ENCODE measurements at places on chromosomes 2 and 18.

DNA sequence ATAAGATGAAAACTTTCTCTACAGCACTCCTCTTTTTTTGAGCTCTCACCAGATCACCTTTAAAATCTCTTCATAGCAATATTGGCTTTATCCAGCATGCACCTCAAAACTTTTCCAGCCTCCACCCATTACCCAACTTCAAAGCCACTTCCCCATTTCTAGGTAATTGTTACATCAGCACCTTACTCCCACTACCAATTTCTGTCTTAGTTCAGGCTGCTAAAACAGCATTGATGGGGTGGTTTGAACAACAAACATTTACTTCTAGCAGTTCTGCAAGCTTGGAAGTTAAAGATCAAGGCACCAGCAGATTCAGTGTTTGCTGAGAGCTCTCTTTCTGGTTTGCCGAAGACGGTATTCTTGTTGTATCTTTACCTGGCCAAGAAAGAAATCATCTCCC lies 114.0 kb upstream of the SLC39A10 start:
- no peak for DNase-seq

DNA sequence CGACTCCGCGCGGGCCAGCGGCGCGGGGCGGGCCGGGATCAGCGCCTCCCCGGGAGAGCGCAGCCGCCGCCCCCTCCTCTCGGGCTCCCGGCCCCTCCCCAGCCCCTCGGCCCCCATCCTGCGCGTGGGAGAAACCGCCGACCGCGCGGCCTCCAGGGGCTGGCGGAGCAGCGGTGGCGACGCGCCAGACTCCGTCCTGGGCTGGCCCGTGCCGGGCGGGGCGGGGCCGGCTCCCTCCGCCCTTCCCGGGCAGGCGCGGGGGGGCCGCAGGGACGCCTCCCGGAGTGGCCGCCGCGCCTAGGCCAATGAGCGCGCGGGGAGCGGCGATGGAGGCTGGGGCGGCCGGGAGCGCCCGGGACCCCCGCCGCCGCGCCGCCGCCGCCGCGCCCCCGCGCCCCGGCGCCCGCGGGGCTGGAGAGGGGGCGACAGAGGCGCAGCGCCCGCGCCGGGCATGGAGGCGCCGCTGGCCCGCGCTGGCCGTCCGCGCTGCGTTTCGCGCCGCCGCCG lies 49.1 kb downstream of the KCNIP3 start:
- no peak for DNase-seq

DNA sequence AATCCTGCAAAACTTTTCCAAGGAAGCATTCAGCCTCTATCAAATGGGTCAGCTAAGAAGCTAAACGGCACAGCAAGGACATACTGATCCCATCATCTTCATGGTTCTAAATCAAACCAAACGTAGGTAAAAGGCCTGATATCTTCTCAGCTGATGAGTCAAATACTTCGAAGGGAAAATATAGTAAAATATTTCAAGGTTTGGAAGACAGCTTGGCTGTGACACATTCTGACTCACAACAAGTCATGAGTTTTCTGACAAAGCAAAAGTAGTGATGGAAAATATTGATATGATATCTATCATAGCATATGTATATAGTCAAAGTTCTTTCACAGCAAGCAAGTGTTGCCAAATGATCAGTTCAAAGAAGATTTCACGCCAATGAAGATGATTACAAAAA lies 31.5 kb downstream of the DOCK10 start:
- no peak for DNase-seq

DNA sequence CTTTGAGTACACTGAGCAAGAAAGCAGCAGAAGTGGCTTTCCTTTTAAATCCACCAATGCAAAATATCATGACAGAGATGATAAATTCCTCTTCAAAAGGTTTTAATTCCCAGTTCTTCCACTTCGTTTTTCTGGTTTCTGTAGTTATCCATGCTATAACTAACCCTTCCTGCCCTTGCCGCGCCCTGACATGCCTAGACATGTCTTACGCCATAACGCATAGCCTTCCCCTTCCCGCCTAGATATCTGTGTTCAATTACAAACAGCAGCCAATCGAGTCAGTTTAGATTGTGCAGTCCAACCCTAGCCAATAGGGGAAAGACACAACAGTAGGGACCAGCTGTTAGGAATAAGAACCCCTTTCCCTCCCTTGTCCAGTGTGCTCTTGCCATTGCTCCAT lies 16.1 kb downstream of the PRPF40A start:
- no peak for DNase-seq

DNA sequence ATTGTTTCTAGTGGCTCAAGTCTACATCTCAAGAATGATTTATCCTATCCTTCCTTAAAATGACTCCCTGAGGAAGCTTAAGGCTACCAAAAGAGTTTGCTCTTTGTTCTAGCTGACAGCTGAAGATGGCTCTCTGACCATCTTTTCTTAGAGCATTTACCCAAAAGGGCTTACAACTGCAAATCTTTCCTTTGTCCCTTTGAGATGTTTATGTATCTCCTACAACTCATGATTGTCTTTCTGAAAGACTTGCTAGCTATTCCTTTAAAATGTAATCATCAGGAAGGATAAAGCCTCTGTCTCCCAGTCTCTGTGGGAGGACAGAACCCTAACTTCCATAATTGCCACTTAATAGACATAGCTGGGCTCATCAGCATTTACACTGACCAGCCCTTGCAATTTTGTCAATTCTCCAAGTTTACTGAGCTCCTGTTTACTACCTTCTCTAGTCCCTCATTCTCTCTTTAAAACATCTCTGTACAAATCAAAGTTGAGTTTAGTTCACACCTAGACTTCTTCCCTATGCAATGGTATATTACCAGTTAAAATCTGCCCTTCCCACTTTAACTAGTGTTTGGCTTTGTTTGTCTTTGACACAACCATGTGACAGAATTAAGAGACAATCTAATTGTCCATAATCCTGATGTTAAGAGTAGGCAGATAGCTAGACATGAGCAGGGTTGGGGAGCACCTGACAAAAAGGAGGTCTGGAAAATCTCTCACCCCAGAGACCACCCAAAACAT lies 188.2 kb downstream of the PTH2R start:
- no peak for DNase-seq
